ENCODE measurements at places on chromosomes 11 and 22.
A peak's percentile ranks its signal among the peaks of the same experiment; 100 is the strongest.

GRCh38 chr22:23837911-23838680 is 710 bp downstream of the DERL3 start:
- no peak for DNase-seq

DNA sequence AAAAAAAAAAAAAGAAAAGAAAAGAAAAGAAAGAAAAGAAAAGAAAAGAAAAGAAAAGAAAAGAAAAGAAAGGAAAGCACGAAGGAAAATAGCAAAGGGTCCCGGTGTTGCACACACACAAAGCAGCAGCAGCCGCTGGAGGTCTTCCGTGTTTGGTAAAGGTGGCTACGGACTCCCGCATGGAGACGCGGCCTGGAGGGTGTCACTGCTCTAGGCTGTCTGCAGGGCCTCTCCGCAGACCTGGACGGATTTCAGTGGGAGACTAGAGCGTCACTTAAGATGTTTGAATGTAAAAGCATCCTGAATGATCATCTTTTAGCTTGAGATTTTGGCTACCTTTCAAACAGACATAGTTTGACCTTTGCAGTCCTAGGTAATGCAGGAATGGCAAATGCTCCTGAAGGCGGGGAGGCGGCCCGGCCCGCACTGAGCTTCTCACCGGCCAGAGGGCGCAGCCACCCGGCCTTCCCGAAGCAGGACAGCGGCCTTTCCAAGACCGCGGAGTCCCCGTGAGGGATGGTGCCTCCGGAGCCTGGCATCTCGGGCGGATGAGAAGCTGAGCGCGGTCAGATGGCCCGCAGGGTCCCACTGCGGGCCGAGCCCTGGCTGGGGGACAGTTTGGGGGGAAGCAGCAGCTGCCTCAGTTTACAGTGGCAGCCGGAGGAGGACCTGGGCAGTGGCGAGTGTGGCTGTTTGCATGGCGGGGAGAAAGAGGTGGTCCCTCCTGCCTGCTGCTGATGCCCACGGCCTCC is 18.5 kb downstream of the KRTAP5-5 start:
- DNase-seq = no peak

- DNase-seq = peak; percentile 20
These were observed 88.4 kb downstream of the SLC1A2 start for GRCh38 chr11:35330931-35331330.

DNA sequence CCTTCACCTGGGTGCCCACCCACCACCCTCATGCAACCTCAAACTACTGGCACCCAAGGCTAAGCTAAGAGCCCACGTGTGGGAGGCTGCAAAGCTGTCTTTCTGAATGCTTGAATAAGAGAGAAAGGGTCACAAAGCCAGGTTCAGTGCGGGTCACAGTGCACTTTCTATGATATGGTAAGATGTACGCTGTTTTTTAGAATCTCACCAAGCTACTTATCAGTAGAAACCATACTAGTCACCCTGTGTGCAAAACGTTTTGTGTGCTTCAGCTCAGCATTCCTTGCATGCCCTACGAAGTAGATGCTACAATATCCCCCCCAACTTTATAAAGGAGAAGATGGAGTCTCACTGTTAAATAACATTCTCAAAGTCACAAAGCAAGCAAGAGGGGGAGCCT is 14.9 kb downstream of the P2RX3 start:
- DNase-seq = no peak

- no peak for DNase-seq
These were observed 47.5 kb downstream of the CDKN1C start for GRCh38 chr11:2838091-2838490.

DNA sequence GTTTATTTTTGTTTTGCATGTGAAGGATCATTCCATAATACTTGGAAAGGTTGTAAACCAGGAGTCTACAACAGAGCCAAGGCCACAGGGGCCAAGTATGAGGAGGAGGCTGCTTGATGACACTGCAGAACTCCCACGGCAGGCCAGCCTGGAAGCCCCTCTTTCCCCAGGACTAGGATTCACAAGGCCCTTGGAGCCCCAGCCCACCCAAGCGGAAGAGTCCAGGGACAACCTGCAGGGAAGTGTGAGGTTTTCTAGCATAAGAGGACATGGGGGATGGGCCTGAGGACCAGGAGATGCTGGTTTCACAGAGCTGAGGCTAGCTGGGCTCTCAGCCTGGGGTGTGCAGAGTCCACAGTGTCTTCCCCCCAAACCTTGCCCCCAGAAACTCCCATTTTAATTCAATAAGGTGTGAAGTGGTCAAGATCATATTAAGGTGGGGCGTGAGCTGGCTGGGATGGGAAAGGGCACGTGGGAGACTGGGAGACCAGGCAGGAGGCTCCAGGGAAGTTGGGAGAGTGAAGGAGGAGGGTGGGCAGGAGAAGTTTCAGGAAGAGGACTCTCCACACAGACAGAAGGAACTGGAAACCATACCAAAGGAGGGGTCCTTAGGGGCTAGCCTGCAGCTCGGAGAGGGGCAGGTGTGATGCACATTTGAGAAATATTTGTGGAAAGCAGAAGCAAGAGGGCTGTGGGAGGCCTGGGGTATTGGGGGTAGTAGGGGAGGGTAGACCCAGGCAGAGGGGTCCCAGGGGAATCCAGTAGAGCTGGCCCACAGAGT is 12.4 kb downstream of the GNAZ start:
- DNase-seq = no peak

DNA sequence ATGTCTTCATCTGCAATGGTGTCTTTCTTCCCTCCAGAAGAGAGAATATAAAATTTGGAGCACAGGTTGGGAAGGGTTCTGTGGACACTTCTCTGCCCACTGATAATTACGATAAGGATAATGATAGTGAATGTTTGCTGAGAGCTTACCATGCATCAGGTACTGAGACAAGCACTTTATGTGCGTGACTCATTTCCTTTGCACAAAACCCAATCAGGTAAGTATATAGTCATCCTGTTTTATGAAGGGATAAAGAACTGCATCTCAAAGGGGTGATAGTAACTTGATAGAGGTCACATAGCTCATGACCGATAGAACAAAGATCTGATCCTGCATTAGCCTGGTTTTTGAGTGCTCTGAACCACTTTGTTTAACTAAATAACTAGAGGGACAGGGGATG is 9.4 kb downstream of the DRD2 start:
- no peak for DNase-seq

DNA sequence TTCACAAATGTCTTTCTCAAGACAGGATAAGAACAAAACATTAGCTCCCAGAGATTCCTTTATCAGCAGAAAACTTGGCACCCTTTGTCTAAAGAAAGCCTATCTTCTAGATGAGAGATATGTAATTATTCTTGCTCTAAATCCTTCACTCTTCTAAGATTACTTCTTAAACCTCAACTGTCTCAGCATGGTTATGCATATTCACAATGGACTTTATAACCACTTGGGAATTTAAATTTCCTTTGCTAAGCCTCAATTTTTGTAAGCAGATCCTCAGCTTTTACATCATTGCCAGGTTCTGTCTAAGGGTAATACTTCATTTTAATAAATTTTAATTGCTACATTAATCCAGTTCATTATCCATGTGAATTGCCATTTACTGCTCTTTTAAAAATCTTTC is 433.6 kb upstream of the DDI1 start:
- no peak for DNase-seq

DNA sequence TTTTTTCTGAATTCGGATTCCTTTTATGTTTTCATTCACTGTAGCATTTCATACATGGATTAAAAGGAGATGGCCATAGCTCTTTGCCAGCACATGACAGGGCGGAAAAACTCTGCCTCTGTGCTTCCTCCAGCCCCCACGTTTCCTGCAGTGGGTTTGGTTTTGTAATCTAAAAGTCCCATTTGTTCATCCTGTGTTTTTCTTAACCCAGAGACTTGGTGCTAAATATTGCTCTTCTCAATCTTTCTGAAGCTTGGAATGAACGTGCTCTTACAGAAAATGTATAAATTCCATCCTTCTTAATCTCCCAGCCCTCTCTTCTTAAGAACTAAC is 89.9 kb downstream of the PPP6R3 start:
- no peak for DNase-seq

DNA sequence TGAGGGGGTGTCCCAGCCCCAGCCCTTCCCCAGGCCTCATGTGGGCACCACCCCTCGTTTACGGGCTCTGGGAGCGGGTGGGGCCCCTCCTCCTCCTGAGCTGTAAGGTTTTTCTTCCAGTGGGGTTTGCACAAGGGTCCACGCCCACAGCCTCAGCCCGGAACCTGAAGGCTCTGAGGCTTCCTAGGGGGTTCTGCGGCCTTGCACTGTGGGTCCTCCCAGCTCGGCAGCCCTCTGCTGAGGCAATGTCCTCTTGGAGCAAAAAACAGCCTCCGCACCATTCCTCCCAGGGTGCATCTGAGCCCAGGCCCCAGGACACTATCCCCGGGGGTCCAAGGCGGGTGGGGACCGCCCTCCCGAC is 14.1 kb downstream of the H19 start:
- no peak for DNase-seq

- no peak for DNase-seq
These were observed 7.4 kb upstream of the SCGB1D4 start for GRCh38 chr11:62306227-62306626.

DNA sequence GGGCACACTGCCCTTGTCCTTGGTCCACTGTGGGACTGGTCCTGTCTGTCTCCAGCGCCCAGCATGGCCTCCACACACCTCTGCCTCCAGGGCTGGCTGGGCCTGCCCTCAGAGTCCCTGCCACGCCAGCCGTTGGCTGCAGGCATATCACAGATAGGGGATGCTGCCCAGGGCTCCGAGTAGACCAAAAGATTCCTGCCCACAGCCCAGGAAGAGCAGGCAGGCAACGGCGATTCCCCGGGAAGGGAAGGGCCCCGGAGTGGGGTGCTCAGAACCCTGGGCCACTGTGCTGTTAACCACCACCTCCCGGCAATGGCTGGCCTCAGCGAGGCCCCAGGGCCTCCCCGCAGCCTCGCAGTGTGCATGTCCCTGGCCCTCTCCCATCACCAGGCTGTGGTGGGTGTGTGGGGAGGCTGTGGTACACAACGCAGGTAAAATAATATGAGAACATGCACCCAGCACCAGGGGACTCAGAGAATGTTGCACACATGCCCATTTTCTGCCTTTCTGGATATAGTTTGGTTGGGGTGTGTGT is 2.2 kb downstream of the IFITM5 start:
- no peak for DNase-seq

DNA sequence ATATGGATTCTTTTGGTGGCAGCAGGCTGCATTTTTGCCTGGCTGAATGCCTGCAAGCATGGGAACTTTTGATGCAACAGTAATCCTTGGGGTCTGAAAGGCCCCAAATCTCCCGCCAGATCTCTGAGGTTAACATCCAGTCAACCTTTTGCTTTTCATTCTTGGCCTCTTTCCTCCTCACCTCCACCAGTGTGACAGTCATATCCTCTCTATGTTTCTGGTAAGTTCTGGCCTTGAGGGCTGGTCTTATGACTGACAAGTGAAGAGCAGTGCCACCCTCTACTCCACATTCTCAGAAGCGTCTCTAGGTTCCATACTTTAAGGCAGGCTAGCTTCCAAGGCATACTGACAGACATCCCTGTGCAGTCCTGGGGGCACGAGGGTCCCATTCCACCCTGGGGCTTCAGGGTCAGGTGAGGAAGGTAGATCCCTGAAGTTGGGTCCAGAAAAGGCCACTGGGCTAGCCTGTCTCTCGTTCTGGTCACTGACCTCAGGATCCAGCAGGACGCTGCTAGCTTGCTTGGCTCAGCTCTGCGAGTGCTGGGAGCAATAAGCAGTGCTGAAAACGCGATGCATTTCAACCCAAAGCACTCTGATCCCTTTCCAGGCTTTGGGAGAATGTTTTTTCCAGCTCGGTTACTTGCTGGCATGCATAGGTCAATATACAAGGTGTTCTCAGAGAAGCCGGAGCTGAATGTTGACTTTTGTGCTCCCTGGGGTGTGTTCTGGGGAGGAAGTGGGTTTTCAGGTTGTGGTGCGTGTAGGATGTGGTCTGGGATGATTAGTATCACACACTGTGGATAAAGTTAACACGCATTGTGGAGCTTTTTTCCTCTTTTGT is 75.2 kb downstream of the PTPRJ start:
- peak; percentile 82 for DNase-seq

DNA sequence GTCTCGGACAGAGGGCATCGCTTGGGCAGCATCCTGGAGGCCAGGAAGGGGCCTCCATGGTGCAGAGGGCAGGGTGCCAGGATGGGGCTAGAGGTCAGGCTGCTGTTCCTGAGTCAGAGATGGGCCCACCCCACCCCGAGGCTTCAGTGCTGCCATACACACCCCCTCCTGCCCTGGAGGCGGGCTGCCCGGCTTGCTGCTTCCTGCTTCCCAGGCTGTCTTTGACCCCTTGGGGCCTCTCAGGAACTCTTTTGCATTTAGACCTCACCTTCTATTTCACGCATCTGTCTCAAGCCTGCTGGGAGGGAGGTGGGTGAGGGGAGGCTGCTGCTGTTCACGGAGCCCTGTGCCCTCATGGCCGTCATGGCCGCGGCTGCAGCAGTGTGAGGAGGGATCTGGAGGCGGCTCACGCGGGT is 6.6 kb upstream of the GRAMD4 start:
- peak; percentile 51 for DNase-seq

DNA sequence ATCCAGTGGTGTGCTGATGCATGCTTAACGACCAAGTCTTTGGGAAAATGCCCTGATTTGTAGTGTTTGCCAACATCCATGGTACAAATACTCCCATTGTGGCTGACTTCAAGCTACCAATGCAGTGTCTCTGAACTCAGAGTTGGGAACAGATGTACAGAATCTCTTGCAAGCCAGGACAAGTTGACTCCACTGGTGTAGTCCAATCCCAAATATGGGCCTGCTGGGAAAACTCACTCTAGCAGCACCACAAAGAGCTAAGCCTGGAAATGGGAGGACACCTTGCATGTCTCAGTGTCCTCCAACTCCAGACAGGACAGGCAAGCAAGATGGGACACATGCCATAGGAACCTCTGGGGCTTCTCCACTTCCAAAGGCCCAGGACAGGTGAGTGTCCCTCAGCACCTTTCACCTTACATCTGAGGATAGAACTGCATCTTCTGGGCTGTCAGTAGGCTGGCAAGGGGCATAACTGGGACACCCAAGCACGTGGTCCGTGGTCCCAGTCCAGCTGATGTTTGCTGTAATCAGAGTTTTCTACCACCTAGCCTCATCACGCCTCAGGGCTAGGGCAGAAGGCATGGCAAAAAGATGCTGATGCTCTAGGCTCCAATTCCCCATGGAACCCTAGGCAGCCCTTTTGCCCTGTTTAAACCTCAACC is 6.5 kb downstream of the LMO1 start:
- no peak for DNase-seq

DNA sequence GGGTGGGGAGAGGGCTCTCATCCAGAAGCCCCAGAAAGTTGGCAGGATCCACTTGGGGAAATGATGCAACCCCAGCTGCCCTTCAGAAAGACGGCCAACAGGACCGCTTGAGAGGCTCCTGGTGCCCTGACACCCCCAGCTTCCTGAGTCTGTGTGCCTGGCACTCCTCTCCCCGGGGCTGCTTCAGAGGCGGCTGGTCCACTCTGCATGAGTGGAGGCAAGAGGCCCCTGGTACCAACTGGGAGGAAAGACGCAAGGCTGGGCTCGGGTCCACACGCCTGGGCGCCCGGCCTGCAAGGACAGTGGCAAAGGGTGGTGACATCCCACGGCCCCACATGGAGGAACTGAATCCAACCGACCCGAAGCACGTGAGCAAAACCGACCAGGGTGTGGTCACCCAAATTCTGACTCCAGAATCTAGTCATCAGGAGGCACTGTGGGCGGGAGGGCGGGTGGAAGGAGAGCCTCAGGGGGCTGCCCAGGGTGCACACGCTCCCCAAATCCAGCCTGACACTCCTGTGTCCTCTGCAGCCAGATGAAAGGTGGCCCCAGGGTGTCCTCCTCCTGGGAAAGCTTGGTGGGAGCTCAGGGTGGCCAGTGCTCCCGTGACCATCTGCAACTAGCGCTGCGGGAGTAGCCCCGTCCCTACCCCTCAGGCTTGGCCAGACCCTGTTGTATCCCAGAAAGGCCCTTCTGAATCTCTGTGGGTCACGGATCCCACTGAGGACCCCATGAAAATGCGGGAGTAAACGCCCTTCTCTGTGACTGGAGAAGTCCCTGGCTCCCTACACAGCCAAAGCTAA is 3.7 kb downstream of the RNH1 start:
- DNase-seq = no peak

Data from Jurkat, Clone E6-1 (cell line).